Nephron progenitor cell (in vitro differentiated cells): ENCODE measurements at places on chromosomes 3 and 15.

GRCh38 chr3:87145553-87145952 lies 81.6 kb upstream of the CHMP2B start:
- H3K27me3 ChIP-seq, result peaks cover 2% of the 10 kb centered on the region
- no peak overlapping the region for H3K27ac ChIP-seq
- H3K4me1 ChIP-seq, result no peaks in the 10 kb centered on the region
- DNase-seq, result peak; percentile 16

DNA sequence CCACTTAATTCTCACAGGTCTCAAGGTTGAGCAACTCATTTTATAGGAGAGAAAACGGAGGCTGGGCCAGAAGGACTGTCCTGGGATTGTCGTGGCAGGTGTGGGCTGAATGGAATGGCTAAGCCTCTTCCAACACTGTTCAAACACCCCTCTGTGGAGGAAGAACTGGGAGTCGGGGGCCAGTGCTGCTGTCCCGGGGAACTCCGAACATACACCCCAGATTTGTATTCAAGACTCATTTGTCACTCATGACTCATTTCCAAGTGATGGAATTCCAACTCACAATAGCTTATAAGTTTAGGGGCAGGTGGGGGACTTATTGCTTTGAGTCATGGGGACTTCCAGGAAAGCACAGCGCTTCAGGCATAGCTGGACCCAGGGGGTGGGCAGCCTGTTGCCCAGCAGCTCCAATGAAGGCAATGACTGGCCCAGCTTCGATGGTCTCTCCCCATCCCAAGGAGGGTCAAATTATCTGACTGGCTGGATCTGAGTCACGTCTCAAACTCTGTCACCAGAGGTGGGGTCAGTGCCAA lies 72.5 kb downstream of the TM2D3 start:
- no peak overlapping the region for H3K4me3 ChIP-seq
- H3K27ac ChIP-seq, result no peak overlapping the region
- peaks cover 44% of the 10 kb centered on the region for H3K27me3 ChIP-seq
- H3K36me3 ChIP-seq, result no peaks in the 10 kb centered on the region

GRCh38 chr3:58063022-58063815 lies 55.0 kb downstream of the FLNB start:
- H3K27me3 ChIP-seq, result no peaks in the 10 kb centered on the region
- H3K4me3 ChIP-seq, result peak overlapping the region; percentile 67
- peak overlapping the region; percentile 94 for H3K27ac ChIP-seq
- H3K36me3 ChIP-seq, result peaks cover 3% of the 10 kb centered on the region
- DNase-seq, result no peak
- peaks cover 89% of the 10 kb centered on the region for H3K4me1 ChIP-seq

DNA sequence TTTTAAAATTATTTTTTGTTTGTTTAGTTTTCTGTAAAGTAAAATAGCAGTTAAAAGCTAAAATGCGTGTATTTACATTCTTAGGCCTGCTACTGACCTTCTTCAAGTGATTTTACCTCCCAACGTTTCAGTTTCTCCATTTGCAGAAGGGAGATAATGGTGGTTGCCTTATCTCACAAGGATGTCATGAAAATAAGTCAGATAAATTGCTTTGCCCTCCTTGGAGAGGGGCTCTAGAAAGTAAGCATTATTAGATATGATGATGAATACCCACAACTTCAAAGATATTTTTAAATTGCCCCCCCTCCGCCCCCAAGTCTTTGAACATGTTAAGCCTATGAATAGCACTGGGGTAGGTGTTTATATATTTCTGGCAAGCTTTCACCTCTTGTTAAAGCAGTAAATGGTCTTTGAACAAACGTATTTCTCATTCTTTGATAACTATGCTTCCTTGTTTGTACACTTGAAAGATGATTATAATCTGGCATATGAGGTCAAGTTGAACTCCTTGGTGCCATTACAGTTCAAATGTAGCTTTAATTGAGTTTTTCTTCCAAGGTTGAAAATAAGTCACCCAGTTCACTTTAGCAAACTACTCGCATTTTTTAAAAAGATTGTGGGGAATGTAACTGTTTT lies 6.4 kb downstream of the TERC start:
- H3K27me3 ChIP-seq, result peaks cover 11% of the 10 kb centered on the region
- no peak overlapping the region for H3K4me3 ChIP-seq
- no peaks in the 10 kb centered on the region for H3K4me1 ChIP-seq

GRCh38 chr15:38374556-38374955 lies 79.4 kb upstream of the FAM98B start:
- no peak overlapping the region for H3K4me3 ChIP-seq
- DNase-seq, result no peak

DNA sequence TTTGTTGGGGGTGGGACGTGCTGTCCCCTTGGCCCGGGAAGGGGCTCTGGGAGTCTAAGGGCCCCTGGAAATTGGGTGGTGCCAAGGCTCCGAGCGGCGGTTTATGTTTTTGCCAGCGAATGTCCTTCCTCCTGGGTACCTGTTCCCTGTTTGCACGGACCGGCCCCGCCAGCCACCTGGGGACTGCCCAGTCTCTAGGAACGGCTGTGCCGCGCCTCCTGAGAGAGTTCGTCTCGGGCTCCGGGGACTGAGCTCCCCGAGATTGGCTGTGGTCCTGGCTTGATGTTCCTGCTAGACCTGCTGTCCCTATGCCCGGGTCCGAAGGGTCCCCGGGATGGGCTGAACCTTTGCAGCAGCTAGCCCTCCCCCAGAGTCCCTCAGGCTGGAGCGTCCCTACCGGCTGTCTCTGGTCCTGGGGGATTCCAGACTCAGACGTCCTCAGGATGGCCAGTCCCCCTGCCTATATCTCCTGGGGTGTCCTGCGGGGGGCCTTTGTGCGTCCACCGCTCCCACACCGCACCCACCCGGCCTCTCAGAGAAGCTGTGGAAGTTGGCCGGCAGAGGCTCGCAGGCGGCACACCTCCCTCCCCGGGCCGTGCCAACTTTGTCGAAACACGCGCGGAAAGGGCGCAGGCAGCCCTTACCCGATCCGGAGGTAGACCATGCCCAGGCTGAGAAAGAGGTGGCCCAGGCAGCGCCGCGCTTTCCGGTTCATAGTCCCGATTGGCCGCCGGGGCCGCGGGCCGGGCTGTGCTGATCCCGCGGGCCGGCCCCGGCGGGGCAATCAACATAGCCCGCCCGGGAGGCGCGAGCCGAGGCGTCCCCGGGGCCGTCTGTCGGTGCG lies 547 bp downstream of the WNT7A start:
- H3K36me3 ChIP-seq, result no peaks in the 10 kb centered on the region
- H3K4me3 ChIP-seq, result peak overlapping the region; percentile 69
- peak; percentile 50 for DNase-seq
- H3K4me1 ChIP-seq, result no peaks in the 10 kb centered on the region
- H3K27me3 ChIP-seq, result peaks cover 95% of the 10 kb centered on the region
- no peak overlapping the region for H3K27ac ChIP-seq

DNA sequence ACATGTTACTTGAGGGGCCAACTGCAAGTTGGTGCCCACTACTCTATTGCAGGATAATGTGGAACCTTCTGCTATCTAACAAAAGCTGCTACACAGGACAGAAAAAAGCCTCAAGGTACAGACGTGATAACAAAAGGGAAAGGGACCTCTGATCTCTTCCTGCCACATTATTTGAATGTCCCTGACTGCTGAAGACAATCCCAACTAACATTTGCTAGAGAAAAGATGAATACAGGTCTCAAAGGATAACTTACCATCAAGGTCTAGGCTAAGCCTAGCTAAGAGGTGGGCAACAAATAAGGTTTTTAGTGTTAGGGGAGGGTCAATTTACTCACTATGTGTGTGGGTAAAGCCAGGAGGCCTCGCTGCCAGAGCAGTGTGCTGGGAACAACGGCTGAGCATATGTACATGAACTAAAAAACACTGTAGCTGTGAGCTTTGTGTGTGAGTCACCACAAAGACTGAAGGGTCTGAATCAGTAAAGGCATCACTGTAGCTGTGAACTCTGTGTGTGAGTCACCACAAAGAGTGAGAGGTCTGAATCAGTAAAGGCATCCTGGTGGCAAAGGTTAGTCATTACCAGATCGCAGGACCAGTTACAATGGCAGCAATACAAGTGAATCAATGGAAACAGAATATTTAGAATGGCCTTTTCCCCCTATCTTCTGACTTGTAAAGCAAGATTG lies 111.7 kb downstream of the LMLN start:
- DNase-seq, result no peak
- no peak overlapping the region for H3K4me3 ChIP-seq
- H3K4me1 ChIP-seq, result no peaks in the 10 kb centered on the region
- H3K27ac ChIP-seq, result no peak overlapping the region

DNA sequence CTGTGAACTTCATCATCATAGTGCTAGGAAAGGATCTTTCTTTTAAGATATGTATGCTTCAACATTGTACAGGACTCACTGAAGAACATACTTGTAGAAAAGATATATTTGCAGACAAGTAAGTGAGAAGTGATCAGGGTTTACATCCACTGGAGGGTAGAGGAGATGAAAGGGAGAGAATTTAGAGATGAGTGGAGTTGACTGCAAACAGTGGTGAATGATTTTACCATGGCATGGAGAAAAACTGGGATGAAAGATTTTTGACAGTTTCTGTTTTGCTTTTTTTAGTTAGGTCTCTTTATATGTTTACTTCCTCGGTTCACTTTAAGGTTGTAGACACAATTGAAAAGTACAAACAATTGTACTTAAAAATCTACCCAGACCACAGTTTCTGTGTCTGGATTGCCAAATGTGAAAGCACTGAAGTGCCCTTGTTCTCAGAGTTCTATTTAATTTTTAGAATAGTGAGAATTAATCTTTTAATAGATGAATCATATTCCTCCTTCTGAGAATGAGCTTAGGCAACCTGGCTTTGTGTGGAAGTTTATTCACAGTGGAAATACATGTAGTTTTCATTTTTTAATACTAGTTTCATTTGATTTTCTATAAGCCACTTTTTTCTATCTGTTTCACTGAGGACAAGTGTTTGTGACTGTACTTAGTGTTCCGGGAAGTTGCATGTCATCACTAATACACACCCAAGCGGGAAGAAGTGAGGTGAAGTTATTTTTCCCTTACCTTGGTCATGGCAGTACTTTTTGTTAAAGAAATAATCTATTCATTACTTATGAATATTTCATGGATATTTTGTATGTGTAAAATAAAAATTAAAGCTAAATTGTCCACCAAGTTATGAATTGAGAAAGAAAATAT lies 1.8 kb upstream of the GPR171 start:
- no peak overlapping the region for H3K4me3 ChIP-seq
- H3K4me1 ChIP-seq, result no peaks in the 10 kb centered on the region
- DNase-seq, result no peak
- peaks cover 10% of the 10 kb centered on the region for H3K36me3 ChIP-seq
- H3K27me3 ChIP-seq, result no peaks in the 10 kb centered on the region

DNA sequence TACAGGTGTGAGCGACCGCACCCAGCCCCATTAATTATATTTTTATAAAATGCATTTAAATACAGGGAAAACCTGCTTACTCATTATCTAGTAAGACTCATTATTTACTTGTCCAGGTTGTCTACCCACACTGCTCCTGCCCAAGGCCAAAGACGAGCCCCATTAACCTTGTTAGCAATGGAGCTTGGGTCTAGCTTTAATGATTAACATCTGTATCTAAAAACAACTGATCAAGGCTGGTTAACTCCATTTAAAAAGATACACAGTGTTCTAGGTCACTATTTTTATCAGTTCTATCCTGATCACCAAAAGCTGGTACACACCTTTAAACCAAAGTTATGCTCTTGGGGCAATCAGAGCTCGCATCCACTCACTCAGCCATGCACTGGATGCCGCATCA lies 10.4 kb upstream of the NCKIPSD start:
- no peak for DNase-seq
- no peaks in the 10 kb centered on the region for H3K27me3 ChIP-seq
- H3K4me3 ChIP-seq, result no peak overlapping the region
- peak overlapping the region; percentile 59 for H3K27ac ChIP-seq
- H3K36me3 ChIP-seq, result peaks cover 70% of the 10 kb centered on the region
- H3K4me1 ChIP-seq, result peaks cover 20% of the 10 kb centered on the region

DNA sequence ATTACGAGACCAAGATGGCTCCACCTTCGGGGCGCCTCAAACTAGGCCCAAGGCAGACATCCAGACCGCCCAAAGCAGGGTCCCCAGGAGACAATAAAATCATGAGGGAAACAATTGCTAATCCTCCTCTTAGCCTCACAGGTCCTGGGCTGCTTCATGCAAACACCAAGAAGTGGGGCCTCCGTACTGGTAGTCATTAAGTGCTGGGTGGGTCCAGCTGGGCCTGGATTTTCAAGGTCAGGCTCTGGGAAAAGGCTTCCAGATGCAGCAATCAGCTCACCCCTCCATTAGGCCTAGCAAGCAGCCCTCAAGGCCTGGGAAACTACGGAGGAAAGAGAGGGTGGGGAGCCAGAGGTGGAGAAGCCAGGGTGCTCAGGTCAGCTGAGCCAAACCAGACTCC lies 634 bp downstream of the FBXL22 start:
- H3K4me1 ChIP-seq, result peaks cover 57% of the 10 kb centered on the region
- DNase-seq, result no peak
- peaks cover 19% of the 10 kb centered on the region for H3K36me3 ChIP-seq
- H3K27ac ChIP-seq, result no peak overlapping the region

DNA sequence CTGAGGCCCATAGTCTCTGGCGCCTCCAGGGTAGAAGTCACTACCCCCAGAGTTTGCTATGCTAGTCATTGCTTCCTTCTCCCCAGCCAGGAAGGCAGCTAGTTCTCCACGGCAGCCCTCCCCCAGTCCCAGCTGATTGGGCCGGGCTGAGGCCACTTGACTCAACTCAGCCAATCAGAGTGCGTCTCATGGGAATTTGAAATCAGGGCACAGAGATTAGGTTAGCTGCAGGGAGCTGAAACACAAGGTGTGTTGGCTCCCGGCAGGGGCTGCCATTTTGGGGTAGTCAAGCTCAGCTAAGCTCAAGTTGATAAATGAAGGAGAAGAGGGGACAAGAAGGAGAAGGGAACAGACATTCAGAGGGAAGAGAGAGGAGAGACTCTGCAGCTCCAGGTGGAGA lies 32.8 kb downstream of the LINGO1 start:
- H3K27me3 ChIP-seq, result peaks cover 7% of the 10 kb centered on the region
- peak; percentile 44 for DNase-seq
- H3K4me1 ChIP-seq, result peaks cover 83% of the 10 kb centered on the region
- H3K36me3 ChIP-seq, result no peaks in the 10 kb centered on the region
- H3K27ac ChIP-seq, result peak overlapping the region; percentile 6

GRCh38 chr15:90560229-90560776 lies 30.6 kb downstream of the CRTC3 start:
- peaks cover 42% of the 10 kb centered on the region for H3K4me1 ChIP-seq
- no peak for DNase-seq
- no peak overlapping the region for H3K4me3 ChIP-seq
- no peaks in the 10 kb centered on the region for H3K27me3 ChIP-seq

DNA sequence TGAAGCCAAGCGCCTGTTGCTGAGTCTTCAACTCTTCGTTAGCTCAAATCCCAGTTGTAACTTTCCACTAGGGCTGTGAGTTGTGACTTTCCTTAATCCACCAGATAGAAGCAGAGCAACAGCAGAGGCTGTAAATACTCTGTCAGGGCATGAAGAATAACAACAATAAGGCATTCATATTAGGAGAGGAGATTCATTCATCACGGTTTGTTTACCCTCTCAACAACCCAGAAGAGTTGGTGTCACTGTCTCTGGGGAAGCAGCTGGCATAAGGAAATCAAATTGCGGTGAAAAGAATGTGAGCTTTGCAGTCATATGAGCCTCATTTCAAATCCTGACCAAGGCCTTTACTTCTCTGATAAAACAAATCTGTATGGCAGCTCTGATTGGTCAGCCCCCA lies 184.8 kb downstream of the SHQ1 start:
- DNase-seq, result no peak
- H3K27ac ChIP-seq, result no peak overlapping the region
- H3K4me1 ChIP-seq, result peaks cover 54% of the 10 kb centered on the region
